Cerebellar cortex (tissue), 1 donor: ENCODE measurements at places on chromosomes 3 and 15.

DNA sequence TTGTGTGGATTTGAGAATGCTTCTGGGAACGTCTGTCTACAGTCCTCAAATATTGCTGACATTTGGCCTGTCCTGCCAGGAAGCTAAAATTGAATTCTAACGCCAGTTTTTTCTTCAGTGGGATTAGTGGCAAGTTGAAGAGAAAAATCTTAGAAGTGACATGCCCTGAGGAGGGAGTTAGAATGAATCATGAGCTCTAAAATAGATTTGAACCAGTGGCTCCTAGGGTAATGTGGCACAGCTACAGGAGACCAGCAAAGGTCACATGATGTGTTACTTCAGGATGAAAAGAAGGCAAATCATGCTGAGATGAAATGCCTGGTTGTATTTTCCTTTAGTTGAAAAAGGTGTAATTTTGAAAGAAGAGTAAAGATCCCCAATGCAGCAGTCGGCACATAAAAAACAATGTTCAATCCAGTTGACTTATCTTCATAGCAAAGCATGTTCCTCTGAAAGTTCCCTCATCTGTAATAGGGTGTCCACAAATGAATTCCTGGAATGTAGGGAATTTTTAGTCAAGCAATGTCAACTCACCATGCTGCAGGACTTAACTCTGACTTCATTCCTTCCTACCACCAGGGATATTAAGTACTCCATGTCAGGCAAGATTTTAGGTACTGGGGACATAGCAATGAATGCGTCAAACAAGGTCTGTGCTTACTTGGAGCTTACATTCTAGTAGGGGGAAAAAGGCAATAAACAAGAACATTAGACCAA, 171.6 kb downstream of the CADPS start:
- DNase-seq, result peak; percentile 24

- peak; percentile 3 for DNase-seq
These were observed 37.1 kb downstream of the QTRT2 start for GRCh38 chr3:114093596-114093995.

- DNase-seq, result no peak
These were observed 241.7 kb upstream of the MDFIC2 start for GRCh38 chr3:70554170-70554569.

DNA sequence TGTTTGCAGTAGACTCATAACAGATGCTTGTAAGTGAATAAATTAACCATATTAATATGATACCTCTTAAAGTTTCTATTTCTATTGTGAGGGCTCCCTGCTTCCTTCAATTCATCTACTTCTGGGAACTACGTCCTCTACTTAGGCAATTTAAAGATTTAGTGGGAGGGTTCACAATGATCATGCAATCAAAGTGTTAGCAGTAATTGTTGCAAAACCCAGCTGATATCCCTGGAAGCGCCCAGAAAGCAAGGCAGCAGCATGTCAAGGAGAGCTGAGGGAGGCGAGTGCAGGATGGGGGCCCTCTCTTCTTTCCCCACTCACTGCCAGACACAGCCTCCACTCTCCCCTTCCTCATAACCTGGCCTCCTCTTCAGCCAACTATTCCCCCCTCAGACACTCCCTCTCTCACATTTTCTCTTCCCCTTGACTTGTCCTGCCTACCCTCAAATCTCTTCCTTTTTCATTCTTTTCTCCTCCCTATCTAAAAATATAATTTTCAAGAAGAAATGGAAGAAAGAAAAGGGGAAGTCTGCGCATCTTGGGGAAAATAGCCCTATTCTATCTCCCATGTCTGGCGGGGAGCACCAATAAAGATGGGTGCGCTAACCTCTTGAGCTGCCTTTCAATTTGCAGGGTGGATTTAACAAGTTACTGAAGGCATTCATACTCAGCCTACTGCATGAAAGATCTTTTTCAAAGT, 6.6 kb downstream of the TMEM212 start:
- DNase-seq, result no peak

DNA sequence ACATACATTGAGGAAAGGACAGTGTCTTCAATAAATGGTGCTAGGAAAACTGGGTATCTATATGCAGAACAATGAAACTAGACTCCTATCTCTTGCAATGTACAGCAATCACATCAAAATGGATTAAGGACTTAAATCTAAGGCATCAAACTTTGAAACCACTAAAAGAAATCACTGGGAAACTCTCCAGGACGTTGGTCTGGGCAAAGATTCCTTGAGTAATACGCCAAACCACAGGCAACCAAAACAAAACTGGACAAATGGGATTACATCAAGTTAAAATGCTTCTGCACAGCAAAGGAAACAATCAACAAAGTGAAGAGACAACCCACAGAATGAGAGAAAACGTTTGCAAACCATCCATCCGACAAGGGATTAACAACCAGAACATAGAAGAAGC, 14.5 kb downstream of the LAMP3 start:
- no peak for DNase-seq

DNA sequence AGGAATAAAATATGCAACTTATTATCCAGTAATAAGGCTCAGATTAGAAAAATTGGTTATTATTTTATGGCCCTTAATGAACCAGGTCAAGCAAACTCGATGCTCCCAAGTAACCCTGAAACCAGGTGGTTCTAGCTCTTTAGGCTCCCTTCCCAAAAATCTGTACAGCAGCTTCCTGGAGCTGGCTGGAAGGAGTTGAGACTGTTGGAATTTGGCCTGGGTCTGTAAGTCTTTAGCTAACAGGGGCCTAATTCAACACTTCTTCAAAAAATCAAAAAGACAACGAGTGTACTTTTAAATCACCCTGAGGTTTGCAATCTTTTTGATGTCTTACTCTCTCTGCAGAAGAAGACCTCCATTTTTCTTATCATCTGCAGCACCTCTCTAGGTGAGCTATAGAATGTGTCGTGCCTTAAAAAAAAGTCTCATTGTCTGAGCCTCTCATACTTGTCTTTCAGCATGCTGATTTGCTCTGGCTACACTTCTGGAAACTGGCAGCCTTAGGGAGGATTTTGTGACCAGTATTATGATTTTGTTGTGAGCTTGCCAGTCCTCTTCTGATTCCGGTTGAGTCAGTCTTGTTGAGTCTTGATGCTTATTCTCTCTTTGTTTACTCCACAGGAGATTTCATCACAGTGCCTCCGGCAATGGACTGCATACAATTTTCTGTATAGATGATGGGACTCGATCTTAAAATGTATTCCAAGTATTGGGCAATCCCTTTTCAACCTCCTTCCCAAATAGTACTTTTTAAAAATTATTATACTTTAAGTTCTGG, 235.0 kb upstream of the KBTBD8 start:
- DNase-seq, result peak; percentile 10

GRCh38 chr3:143119974-143120715, 574 bp downstream of the CHST2 start:
- no peak for DNase-seq

- no peak for DNase-seq
These were observed 304.5 kb downstream of the RBMS3 start for GRCh38 chr3:29585368-29585767.

DNA sequence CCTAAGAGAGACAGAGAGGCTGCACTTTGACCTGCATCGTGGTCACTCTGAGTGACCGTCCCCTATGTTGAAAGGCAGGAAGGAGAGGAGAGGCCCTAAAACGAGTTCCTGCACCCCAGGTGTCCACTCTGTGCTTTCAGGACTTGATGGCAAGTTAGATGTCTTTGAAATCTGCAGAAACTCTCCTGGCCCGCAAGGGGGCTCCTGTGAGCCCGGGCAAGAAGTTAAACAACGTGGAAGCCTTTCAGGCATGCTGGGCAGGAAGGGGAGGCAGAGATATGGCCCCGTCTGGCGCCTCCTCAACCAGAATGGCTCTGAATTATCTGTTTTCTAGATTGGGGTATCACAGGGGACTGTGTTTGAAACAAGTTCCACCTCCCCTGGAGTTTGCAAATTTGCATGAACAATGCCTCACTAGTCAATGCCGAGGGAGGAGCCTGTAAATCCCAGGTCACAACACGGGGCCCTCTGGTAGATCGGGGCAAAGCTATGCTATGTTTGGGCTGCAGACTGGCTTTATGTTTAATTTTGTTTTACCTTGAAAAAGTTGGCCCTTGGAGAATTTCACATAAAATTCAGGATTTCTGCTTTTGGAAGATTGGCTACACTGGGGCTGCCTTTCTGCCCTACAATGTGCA, 9.8 kb downstream of the CTXND1 start:
- peak; percentile 14 for DNase-seq

GRCh38 chr3:15859507-15860013, 61.8 kb upstream of the ANKRD28 start:
- DNase-seq, result peak; percentile 86

- DNase-seq, result no peak
These were observed 31.3 kb downstream of the SHQ1 start for GRCh38 chr3:72816862-72817355.

DNA sequence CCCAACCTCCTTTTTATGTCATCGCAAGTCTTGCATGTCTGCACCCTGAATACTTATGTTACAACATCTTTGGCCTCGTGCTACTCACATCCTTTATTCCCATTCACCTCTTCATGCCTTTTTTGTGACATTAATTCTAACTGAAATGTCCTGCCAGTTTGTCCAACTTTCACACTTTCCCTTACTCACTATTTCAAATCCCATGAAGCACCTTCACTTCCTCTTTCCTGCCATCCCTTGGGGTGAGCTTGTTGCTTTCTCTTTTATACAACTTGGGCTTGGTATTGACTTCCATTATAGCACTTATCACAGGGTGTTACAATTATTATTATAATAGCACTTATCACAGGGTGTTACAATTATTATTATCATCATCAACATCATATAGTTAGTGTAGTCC, 496.3 kb downstream of the NLGN1 start:
- DNase-seq, result no peak

- DNase-seq, result peak; percentile 47
These were observed 85.4 kb downstream of the ZNF385D start for GRCh38 chr3:21665444-21666100.

DNA sequence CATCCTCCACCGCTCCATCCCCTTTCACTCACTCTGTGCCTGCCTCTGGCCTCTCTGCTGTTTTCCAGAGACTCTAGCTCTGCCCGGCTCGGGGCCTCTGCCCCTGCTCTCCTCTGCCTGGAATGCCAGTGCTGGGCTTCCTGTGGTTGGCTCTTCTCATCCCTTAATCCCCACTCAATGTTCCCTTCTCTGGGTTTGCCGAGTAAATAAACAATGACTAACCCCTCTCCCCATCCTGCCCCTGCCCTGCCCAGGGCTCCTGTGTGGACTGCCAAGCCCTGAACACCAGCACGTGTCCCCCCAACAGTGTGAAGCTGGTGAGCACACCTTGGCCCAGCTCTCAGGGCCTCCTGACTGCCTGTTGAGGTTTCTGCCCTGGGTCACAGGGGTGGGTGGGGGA, 12.2 kb downstream of the STAB1 start:
- DNase-seq, result no peak

GRCh38 chr3:173843060-173843459, 445.5 kb downstream of the NLGN1 start:
- no peak for DNase-seq

GRCh38 chr3:188198001-188198400, 44.0 kb downstream of the LPP start:
- no peak for DNase-seq

DNA sequence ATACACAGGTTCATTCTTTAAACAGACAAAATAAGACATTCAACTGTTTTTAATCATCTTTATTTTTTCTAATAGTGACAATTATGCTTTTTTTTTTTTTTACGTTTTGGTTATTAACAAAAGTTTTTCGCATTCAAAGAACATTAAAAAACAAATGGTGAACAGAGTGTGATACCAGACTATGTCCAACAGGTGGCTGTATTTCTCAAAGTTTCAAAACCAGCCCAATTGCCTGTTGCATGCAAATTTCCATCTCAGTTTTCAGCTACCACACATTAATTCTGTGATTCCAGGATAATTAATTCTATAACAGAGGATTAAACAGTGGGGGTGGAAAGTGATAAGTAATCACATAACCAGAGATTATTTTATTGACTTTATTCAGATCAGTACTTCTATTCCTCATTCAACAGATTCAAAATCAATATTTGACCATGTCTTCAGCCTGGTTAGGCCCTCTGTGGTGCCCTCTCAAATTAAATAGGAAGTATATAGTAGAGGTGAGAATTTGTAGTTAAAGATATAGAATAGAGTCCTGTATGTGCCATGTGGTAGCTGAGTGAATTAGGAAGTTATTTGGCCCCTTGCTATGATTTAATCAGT, 122.2 kb upstream of the DCBLD2 start:
- peak; percentile 11 for DNase-seq

GRCh38 chr3:129281726-129282125, 3.1 kb downstream of the HMCES start:
- no peak for DNase-seq

DNA sequence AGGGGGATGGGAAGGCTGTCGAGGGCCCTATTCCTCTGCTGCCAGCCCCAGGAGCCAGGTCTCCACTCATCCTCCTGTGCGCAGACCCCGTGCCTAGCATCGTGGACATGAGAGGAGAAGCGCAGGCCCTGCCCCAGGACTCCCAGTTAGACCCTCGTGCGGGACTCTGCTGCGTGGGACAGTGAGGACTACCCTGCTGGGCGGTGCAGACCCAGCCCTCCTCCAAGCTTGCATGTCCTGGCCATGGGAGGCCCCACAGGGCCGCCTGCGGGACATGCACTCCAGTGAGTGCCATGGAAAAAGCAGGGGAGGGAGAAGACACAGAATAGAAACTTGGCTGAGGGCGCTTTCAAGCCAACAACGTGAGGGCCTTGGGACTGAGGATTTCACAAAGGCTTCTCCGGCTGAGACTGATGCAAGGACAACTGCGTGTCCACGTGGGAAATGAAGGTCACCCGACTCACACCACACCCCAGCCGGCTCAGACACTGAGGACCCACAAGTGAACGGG, 62.6 kb upstream of the IQSEC1 start:
- DNase-seq, result no peak

- no peak for DNase-seq
These were observed 5.2 kb downstream of the ACY1 start for GRCh38 chr3:51988286-51989146.

DNA sequence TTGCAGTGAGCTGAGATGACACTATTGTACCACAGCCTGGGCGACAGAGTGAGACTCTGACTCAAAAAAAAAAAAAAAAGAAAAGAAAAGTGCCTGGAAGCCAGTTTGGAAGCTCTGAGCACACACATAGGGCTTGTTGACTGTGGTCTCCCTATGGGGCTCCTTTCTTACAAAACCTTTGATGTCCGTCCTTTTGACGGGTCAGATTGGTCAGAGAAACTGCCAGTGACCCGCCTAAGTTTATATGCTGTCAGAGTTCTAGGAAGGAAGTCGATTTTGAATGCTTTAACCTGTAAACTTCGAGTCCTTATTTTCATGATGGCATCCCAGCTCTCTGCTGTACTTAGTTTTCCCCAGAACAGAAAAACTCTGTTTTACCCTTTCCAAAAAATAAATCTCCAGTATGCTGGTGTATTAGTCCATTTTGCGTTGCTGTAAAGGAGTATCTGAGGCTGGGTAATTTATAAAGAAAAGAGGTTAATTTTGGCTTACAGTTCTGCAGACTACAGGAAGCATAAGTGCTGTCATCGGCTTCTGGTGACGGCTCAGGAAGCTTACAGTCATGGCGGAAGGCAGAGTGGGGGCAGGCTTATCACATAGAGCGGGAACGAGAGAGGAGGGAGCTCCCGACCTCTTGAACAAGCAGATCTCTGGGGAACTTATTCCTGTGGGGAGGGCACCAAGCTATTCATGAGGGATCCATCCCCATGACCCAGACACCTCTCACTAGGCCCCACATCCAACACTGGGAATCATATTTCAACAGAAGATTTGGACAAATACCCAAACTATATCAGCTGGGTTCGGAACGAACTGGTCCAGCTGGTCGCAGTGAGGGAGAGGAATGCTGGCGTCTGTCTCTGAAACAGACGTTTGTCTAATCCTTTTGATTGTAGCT, 72.3 kb downstream of the LMLN start:
- DNase-seq, result no peak

- peak; percentile 14 for DNase-seq
These were observed 114.5 kb downstream of the HERC1 start for GRCh38 chr15:63719281-63719680.
